ENCODE measurements at places on chromosomes 3 and 15.

DNA sequence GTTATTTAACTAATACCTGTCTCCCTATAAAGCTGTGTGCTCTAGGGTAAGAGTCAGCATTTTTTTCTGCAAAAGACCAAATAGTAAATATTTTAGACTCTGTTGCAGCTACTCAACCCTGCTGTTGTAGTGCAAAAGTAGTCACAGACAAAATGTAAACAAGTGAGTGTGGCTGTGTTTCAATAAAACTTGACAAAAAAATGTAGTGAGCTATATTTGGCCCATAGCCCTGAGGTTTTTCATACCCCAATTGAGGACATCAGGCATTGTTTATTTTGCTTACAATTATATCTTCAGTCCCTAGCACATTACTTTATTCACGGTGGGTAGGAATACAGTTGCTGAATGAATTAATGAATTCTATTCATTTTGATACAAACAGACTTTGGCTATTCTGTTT is 58.7 kb upstream of the TBC1D5 start:
- DNase-seq = no peak

- no peak for DNase-seq
Measured at GRCh38 chr3:71281280-71281679, 302.2 kb downstream of the FOXP1 start.

DNA sequence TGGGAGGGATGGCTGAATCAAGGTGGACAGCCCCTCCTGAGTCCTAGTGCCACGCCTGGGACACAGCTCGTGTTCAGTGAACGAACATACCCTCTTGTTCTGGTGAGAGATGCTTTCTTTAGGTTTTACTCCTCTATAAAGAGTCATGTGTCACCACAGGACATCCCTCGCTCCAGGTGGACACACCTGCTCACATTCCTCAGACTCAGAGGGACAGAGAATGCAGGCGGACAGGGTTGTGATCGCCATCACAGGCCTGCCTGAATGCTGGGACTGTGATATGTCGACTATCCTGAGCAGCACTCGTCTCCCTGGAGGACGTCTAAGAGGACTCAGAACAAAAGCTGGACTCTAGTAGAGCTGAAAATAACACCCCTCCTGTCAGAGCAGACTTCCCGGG is 96.4 kb upstream of the SNRPA1 start:
- DNase-seq = no peak

GRCh38 chr15:78811124-78811824 is at the start of gene ADAMTS7:
TSS of gene ADAMTS7 (minus strand) at chr15:78811464. CDS start at chr15:78811220, 244 bp downstream.
- peak; percentile 61 for DNase-seq

- peak; percentile 23 for DNase-seq
Measured at GRCh38 chr3:128170866-128171516, 17.7 kb downstream of the EEFSEC start.

- DNase-seq = no peak
Measured at GRCh38 chr15:49758456-49758855, 137.6 kb downstream of the DTWD1 start.

DNA sequence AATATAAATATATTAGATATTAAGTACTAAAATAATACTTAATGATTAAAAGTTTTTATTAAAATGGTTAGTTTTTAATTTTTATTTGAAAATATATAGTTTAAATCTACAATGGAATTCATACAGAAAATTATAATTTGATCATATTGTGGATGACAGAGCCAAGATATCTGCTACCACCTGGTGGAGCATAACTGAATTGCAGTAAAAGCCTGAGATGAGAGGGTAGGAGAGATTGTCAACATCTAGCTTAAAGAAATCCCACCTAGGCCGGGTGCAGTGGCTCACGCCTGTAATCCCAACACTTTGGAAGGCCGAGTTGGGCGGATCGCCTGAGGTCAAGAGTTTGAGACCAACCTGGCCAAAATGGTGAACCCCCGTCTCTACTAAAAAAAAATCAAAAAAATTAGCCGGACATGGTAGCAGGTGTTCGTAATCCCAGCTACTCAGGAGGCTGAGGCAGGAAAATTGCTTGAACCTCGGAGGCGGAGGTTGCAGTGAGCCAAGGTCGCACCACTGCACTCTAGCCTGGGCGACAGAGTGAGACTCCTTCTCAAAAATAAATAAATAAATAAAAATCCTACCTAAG is 25.1 kb upstream of the CSTA start:
- peak; percentile 51 for DNase-seq

DNA sequence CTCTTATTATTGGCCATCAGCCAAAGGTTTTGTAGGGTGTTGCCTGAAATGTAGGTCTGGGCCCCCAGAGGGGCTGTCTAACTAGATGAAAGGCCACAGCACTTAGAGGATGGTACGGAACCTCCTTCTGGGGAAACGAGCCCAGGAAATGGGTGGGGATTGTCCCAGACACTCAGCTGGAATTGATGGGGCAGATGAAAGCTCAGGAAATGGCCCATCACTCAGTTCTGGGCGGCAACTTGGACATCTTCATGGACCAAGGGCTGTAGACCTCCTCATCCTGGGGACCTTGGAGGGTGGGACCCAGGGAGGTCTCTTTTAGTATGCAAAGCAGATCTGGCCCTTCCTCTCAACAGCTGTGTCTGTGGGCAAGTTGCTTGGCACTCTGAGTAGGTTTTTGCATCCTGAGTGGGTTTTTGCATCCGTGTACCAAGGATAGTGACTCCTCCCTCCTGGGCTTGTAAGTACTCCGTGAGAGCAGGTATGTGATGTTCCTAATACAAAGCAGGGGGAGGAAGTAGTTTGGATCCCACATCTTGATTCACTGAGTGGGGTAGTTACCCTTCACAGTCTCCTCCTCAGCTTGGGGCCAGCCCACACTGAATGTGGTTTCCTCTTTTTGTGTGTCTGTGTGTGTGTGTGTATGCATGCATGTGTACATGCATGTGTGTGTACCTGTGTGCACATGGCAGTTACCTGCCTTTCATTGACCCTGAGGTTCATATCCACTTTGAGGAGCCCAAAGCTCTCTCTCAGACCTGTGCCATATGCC is 292.0 kb downstream of the RPLP1 start:
- peak; percentile 32 for DNase-seq

- no peak for DNase-seq
Measured at GRCh38 chr3:121895736-121896135, 1.5 kb downstream of the SLC15A2 start.

GRCh38 chr3:127822041-127822681 is at the start of gene MGLL:
TSS of gene MGLL (minus strand) at chr3:127822515. CDS start at chr3:127822318, 197 bp downstream.
- no peak for DNase-seq

DNA sequence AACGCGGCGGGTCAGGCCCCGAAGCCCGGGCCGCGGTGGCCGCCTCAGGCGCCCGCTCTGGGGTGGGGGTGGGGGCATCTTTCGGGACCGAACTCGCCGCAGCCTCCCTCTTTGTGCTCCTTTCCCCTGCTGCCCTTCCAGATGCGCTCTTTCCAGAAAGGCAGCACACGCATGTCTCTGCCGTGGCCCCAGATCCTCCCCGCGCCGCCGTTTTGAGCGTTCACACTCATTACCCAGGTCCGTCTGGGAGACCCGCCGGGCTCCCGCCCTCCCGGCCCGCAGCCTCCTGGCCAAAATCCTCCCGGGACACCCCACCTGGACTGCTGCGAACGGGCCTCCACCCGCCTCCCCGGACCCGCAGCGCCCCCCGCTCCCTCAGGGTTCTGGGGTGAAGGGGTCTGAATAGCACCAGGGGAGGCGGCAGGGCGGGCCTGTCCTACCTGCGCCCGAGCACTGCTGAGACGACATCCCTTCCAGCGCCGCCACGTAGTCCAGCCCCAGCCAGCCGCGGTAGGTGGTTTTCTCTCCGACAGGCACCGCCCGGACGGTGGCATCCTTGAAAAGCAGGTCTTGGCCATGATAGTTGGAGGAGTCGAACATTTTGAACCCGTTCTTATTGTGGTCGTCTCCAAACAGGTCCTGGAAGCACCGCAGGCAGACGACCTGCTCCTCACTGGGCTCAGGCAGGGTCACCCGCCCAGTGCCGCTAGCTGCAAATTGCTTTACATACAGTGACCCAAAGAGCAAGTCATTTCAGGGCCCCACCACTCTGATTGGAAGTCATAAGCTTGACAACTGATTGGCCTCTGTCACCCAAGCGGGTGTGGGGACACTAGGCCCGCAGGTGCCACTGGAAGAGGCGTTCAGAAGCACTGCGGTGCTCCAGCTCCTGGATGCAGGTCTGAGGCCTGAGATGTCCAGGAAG is 25.9 kb downstream of the MELTF start:
- DNase-seq = peak; percentile 41

DNA sequence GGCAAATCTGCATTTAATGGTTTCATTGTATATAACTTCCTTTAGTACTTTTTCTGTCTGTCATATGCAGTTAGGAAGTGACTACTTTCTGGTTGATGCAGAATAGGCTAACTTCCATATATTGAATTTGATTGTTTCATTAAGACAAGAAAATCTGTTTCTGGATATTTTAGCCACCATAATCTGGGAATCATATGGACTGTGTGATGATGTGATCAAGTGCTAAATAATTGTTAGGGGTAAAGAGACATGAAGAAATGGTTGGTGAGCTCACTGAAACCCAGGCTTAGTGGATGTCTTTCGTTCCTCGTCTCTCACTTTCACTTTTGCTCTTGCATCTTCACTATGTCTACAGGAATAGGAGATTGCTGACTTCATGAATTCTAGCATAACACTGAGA is 3.5 kb upstream of the MNS1 start:
- peak; percentile 20 for DNase-seq

DNA sequence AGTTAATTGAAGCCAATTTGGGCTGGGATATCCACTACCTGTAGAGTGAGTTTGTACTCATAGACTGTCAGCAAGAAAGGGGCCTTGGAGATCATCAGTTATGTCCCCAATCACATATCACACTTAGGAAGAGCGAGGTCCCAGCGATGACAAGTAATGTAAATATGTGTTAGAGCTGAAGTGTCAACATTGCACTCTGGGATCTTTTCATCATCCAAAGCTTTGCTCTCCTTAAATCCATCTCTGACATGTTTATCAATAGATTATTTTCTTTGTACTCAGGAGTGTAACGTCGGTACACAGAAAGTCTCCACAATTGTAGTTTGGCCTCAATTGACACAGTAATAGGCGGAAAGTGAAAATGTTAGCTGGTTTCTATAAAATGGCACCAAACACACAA is 113.7 kb upstream of the TPRG1 start:
- DNase-seq = no peak

DNA sequence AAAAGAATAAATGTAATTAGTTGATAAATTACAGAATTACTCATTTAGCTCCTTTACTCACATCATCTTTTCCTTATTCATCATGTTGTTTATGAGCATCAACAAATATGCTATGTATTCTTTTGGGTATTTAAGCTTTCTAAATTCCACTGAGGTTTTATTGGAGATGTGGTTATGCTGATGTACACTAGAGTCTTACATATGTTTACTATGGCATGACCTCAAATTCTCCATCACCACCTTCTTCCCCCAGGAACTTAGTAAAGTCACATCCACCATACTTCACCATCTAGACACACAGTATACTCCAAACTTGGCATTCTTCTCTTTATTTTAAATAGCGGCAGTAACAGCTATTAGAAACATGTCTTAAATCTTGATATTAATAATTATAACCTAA is 74.1 kb upstream of the MELTF start:
- DNase-seq = no peak

GRCh38 chr3:107063351-107063750 is 313.9 kb upstream of the CCDC54 start:
- DNase-seq = no peak

DNA sequence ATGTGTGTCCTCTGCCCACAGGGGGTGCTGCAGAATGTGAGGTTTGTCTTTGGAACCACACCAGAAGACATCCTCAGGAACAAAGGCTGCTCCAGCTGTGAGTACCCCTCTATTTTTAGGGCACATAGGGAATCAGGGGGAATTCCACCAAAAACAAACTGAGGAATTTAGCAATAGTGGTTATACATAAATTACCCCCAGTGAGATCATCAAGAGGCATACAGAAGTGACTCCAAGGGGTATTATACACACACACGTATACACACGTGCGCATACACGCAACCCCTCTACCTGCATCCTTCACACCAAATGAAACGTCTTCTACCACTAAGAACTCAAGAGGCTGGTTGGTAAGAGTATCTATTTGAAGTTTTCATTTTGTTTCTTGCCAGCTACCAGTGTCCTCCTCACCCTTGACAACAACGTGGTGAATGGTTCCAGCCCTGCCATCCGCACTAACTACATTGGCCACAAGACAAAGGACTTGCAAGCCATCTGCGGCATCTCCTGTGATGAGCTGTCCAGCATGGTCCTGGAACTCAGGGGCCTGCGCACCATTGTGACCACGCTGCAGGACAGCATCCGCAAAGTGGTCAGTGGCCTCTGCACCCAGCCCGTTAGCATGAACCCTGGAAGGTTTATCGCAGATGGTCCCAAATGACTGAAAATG is 2.9 kb downstream of the THBS1 start:
- no peak for DNase-seq

- no peak for DNase-seq
Measured at GRCh38 chr3:35968043-35968622, 328.8 kb downstream of the ARPP21 start.

DNA sequence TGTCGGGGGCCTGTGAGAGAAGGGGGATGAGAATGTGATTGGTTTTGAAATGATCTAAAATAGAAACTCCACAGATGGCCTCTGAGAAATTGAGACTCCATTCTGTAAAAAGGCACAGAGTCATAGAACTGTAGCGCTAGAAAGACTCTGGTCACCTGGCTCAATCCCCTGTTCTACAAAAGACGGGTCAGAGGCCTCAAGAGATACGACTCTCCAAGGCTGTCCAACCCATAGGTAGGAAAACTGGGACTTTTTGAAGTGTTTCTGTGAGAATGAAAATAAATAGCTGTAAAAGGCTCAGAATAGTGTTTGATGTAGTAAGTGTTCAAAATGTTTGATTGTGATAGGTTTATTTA is 11.7 kb upstream of the TMC3 start:
- no peak for DNase-seq

- DNase-seq = no peak
Measured at GRCh38 chr15:55248895-55249294, 40.7 kb downstream of the RAB27A start.

DNA sequence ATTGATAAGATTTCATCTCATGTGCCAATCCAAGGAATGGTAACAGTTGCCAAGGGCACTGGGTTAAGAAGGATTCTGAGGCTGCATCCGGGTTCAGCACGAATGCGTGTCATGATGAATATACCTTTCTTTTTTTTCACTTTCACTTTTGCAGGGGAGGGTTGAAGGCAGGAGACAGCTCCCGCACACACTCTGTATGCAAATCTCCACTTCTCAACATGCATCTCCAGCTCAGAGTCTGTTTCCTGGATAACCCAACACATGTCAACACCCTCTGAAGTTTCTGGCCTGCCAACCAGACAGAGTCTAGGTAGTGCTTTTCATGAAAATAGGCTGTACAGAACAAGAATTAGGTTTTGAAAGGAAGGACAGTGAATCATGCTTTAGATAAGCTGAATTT is 21.6 kb downstream of the B4GALT4 start:
- no peak for DNase-seq

DNA sequence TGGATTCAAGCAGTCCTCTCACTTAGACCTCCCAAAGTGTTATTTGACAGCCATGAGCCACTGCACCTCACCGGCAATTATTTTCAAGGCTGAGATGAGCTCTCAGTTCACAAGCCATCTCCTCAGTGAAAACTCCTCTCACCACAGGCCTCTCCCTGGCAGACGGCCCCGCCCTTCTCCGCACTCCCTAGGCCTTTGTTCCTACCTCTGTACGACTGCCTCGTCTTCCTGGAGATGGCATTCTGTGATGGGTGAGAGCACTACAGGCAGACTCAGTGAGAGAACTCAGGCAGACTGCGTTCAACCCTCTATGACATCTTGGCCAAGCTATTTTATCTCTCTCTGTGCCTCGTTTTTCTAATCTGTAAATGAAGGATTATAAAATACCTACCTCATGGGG is 67.0 kb upstream of the TPM1 start:
- no peak for DNase-seq

GRCh38 chr3:37243820-37244748 is 69.7 kb upstream of the LRRFIP2 start:
- peak; percentile 43 for DNase-seq

GRCh38 chr3:67655364-67656121 is 1.1 kb upstream of the SUCLG2 start:
- peak; percentile 32 for DNase-seq

All from OCI-LY7 (cell line).